ENCODE measurements at places on chromosomes 7 and 10.

DNA sequence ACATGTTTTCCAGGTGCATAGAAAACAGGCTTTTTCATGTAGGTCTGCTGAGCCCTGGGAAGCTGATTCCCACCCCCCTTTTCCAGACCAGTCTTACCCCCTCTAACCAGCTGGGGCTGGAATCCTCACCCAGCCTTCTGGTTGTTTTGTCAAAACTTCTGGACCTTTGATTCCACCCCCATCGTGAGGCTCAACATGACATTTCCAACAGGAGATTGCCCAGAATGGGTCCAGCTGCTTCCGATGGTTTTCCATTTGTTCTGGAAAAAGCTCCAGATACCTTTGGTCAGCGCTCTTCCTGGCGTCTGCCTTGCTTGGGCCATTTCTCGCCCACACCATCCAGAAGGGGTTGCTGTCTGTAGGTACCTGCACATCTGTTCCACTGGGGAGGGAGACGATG lies 41.5 kb downstream of the MINDY4 start:
- no peak for DNase-seq

DNA sequence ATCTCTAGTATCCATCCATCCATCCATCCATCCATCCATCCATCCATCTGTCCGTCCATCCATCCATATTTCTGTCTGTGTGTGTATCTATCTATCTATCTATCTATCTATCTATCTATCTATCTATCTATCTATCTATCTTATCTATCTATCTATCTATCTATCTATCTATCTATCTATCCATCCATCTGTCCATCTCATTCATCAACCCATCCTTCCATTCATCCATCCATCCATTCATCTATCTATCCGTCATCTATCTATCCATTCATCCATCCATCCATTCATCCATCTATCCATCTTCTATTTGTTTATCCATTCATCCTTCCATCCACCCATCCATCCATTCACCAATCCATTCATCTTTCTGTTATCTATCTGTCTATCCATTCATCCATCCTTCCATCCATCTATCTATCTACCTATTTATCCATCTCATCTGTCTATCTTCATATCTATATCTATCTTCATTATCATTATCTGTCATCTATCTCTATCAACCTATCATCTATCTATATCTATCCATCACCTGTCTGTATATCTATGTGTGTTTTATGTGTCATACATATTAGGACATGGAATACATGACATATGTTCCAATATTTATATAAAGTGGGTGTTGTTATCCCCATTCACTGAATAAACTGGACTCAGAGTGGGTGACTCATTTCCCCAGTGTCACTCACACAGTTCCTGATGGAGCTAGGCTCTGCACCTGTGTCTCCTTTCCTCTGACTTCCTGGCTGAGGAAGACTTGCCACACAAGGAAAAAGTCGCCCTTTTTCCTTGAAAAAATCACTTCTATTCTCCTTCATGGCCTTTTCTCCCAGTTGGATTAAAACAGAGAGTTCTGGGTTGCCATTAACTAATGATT lies 200.1 kb downstream of the CCDC3 start:
- DNase-seq = no peak

GRCh38 chr7:90692396-90692795 lies 96.3 kb downstream of the CDK14 start:
- DNase-seq = no peak

- no peak for DNase-seq
Observed at GRCh38 chr10:17214971-17215781, 12.9 kb upstream of the VIM start.

- DNase-seq = no peak
Observed at GRCh38 chr10:68517188-68517587, 10.1 kb downstream of the SLC25A16 start.

DNA sequence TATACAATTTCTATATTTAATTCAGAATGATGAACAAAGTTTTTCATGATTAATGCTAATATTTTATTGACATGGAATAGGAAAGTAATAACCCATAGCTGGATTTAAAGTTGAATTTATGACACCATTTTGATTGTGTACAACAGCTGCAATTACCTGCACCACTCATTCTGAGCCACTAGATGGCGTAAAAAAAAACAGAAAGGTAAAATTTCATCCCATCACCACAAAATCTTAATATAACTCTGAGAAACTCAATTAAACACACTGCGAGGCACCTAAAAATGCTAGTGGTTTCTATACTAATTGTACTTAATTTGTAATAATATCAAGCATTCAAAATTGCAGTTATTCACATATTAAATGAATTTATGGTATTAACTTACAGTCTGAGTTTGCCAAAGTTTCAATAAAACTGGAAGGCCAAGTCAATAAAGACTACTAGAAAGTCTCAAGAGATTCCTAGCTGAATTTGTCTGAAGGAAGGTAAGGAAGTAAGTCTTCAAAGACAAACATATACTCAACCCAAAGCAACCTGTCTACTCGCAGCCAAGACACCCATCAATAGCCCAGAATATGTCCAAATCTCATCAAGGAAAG lies 182.5 kb downstream of the SKAP2 start:
- no peak for DNase-seq

- DNase-seq = no peak
Observed at GRCh38 chr7:2124604-2125345, 108.0 kb downstream of the MAD1L1 start.

- DNase-seq = no peak
Observed at GRCh38 chr10:119190954-119191785, 12.6 kb upstream of the PRDX3 start.

DNA sequence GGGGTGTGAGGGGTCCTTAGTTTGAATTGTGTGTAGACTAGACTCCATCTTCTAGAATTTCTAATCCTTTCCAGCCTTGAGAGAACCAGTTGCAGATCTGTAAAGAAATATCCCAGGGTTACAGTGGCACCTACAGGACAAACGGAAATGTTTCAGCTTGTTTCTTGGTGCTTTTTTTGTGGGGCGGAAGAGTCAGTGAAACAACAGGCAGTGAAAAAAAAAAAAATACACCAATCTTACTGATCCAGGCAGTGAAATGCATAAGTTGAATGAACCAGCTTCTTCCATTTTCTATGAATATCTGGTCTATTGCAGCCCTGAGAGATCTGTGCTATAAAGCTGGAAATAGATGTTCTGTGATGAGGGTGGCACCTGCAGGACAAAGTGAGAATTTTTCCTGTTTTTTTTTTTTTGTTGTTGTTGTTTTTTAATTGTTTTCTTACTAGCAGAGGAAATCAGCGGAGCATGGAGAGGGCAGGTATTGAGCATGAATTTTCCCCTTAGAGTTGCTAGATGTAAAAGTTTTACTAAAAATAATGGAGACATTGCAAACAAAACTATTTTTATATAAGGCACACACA lies 81.9 kb upstream of the DYNC1I1 start:
- no peak for DNase-seq

DNA sequence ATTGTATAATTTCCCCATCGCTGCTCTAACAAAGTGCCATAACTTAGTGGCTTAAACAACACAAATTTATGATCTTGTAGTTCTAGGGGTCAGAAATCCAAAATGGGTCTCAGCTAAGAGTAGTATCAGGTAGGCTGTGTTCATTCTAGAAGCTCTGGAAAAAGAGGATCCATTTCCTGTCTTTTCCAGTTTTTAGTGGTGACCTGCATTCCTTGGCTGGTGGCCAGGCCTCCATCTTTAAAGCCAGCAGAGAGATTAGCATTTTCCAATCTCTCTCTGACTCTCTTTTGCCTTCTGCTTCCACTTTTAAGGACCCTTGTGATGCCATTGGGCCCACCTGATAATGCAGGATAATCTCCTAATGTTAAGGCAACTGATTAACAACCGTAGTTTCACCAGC lies 41.0 kb upstream of the C10orf120 start:
- no peak for DNase-seq

- no peak for DNase-seq
Observed at GRCh38 chr7:40608321-40609075, 473.7 kb downstream of the SUGCT start.

DNA sequence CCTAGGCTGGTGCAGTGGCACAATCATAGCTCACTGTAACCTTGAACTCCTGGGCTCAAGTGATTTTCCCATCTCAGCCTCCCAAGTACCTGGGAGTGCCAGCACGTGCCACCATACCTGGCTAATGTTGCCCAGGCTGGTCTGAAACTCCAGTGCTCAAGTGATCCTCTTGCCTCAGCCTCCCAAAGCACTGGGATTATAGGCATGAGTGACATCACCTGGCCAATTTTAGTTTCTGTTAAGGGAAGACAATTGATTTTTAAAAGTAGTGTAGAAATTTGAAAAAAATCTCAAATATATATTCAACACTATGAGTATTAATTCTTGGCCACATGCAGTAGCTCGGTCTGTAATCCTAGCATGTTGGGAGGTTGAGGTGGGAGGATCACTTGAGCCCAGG lies 121.9 kb upstream of the RHEB start:
- no peak for DNase-seq

DNA sequence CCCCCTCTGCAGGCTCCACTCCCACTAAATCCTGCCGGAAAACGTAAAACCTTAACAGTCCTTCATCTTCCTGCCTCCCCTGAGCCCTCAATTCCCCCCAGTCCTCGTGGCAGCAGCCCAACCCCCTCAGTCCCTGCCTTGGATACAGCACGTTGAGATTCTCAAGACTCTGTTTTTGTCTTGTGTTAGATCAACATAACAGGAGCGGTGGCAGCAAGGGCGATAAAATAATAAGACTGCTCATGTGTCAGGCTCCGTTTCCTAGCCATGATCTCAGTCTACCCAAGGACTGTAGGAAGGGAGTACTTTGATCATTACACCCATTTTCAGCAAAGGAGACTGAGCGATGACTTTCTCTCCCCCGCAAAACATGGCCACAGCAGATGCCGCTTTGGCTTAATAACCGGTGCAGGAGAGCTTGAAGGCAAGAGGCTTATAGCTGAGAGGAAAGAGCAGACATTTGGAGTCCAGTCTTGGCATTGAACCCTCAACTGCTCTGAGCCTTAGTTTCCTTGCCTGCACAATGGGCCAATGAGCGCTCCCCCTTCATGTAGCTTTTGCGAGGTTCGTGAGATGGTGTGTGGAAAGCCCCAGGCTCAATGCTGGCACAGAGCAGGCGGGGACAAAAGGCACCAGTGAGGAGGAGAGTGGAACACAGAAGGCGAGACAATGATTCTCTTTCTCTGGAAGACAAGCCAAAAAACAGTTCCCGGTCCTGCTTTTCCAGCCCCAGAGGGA lies 42.1 kb upstream of the PCBD1 start:
- no peak for DNase-seq

DNA sequence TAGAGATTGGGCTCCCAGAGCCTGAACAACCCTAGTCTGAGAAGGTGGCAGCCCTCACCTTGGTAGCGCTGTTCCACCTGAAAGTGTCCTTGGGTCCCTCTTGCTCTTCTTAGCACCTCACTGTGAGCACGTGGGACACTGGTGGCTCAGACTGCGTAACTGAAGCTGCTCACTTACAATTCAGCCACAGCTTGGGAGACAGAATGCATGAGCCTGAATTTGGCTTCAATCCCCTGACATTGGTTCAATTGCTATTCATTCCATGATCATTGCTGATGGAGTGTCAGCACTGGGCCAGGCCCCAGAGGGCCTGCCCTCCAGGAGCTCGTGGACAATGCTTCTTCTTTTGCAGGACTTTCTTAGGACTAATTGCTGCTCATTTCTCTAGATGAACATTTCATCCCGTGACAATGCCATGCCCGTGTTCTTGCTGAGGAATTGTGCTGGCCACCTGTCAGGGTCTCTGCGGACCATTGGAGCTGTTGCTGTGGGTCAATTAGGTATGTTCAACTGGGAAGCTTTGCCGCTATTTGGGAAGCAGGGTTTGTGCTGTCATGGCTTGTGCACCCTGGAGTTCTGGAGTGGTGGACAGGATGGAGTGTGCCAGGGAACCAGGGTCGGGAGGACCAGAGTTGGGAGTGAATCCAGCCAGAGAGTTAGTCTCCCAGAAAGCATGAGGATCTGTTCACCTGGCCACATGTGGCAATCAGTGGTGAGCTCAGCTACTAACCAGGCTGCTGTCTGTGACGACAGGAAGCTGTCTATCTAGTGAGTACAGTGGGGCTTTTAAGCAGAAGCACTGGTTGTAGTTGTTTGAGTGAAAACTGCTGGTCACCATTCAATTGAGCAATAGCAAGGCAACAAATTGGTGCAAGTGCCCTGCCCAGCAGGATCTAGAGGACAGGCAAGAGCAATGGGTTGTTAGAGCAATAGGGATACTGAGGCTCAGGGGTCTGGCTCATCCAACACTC lies 105.1 kb downstream of the WDFY4 start:
- no peak for DNase-seq

DNA sequence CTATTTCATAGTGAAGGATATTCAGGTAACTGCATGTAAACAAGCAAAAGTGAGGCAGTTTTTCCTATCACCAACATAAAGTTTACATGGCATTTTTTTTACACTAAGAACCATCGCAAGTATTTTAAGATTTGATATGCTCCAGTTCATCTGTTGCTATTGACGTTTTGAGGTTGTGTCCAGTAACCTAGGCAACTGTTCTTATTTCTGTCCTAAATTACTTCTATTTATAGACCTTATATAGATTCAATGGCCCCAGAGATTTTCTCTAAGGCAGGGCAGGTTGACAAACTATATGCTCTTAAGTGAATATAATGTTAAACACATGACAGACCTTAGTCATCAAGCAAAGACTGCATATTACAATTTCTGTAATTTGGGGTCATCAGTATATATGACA lies 830.2 kb upstream of the LRRTM3 start:
- no peak for DNase-seq

- no peak for DNase-seq
Observed at GRCh38 chr10:48951707-48952106, 12.1 kb upstream of the LRRC18 start.

- DNase-seq = no peak
Observed at GRCh38 chr10:110208614-110209453, 1.4 kb downstream of the MXI1 start.

- no peak for DNase-seq
Observed at GRCh38 chr10:113646336-113647201, 17.3 kb downstream of the NRAP start.

- no peak for DNase-seq
Observed at GRCh38 chr7:96315125-96315512, 6.8 kb downstream of the SLC25A13 start.

DNA sequence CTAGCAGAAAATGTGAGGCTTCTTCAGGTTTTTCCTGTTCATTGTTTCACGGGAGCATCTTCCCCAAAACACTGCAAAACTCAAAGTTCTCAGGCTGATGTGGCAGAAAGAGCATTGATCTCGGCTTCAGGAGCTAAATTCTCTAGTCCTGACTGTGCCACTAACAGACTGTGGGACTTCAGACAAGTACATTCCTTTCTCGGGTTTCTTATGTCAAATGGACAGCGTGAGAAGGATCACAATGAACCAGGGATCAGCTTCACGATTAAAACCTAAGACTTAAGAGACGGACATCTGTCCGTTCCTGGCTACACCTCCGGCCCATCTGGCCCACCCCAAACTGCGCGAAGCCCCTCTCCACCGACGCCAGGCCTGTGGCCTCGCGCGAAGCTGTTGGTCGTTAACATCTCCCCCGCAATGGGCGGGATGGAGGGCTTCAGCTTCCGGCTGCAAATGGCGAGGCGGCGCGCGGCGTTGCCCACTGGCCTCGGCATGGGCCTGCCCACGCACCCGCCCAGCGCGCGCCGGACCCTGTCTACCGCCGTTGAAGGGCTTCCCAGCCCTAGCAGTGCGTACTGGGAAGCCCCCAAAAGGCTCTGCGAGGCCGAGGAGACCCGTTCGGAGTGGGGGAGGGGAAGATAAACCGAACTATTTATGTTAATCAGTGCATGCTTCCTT lies 549 bp upstream of the DDX50 start:
- no peak for DNase-seq

- DNase-seq = no peak
Observed at GRCh38 chr10:54656643-54657042, 144.4 kb downstream of the PCDH15 start.
